GM10248 (cell line): ENCODE measurements at places on chromosomes 16 and 17.
A peak's percentile ranks its signal among the peaks of the same experiment; 100 is the strongest.

DNA sequence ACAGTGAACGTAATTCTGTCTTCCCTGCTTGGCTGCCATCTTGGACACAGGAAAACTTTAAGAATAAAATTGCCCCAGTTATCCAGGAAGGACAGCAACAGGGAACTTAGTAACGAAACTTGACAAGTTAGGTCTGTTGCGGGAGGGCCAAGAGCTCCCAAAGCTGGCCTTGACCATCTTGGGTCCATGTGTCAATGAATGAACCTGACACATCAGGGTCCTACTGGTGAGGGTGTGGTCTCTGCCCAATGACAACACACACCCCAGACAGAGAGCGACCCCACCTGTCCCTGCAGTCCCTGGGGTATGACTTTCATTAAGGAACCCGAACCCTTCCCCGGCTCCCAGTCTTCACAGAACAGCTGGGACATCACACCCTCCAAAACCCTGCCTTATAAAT lies 96.3 kb downstream of the NDE1 start:
- DNase-seq = no peak

DNA sequence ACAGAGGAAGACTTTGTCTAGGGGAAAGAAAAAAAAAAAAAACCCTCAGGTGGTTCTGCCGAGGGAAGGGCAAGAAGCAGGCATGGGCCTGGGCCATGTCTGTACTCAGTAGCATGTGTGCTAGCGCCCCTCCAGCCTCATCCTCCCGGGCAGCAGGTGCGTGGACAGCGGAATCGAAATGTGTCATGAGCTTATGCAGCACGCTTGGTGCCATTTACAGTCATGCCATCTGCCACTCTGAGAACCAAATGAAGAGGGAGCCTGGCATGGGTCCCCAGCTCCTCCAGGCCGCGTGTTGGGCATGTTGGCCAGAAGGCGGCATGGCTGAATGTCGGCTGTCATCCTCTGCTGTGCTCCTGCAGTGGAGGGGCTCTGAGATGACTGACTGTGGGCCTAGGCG lies 31.4 kb downstream of the CRAMP1 start:
- DNase-seq = no peak

DNA sequence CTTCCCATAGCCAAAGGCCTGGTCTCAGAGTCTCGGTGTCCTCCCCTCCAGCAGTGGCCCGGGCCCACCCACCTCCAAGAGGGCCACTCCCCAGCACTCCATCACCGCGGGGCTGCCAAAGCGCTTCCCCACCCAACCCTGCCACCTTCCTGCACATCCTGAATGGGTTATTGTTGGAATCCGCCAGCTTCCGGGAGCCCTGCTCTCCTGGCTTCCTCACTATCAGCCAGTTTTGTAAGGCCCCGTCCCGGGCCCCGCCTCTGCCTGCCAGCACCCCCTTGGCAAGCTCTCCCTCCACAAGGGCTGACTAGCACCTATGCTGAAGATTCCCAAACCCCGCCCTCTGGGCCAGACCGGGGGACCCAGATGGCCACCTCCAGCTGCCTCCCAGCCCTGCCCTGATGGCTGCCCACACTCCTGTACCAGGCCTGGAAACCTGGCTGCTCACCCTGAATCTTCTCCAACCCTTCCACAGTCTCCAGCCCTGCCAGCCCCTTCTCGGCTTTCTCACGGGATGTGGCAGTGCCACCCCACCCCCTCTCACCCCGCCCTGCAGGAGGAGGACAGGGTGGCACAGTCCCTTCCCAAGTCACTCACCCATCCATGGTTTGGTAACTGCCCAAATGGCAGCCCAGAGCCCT lies 14.4 kb downstream of the MYBBP1A start:
- no peak for DNase-seq

GRCh38 chr17:81832608-81833159 lies 407 bp downstream of the MCRIP1 start:
- DNase-seq = peak; percentile 53

DNA sequence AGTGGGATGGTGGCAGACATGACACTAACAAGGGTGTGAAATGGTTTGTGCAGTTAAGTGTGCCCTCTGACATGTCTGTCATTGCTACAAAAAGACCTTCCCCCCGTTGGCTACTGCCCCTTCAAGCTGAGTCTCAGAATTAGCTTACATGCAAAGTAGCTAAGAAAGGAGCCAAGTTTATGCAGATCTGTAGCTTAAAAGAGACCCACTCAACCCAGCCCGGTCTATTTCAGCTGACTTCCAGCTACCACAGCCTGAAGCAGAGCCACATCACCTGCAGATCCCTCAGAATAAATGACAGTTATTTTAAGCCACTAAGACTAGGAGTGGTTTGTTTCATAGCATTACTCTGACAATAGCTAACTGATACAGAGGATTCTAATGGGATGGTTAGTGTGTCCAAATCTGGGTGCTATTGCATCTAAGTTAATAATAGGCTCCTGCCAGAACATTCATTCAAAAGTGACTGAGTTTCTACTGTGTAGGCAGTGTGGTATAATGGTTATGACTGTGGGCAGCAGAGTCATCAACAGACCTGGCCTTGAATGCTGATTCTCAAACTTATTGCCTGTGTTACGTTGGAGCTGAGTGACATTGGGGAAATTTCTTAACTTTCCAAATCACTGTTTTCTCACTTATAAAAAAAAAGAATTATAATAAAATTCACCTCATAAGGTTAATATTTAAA lies 11.7 kb downstream of the C17orf67 start:
- DNase-seq = no peak

- DNase-seq = no peak
Observed at GRCh38 chr17:77528516-77529327, 388.0 kb downstream of the SEC14L1 start.

- DNase-seq = no peak
Observed at GRCh38 chr17:9269350-9270035, 248.2 kb downstream of the NTN1 start.

GRCh38 chr17:35088356-35088880 lies 24.9 kb upstream of the RFFL start:
- no peak for DNase-seq

- no peak for DNase-seq
Observed at GRCh38 chr17:61135782-61136181, 263.9 kb upstream of the TBX2 start.

GRCh38 chr16:6493555-6493954 lies 839.1 kb upstream of the RBFOX1 start:
- DNase-seq = no peak

DNA sequence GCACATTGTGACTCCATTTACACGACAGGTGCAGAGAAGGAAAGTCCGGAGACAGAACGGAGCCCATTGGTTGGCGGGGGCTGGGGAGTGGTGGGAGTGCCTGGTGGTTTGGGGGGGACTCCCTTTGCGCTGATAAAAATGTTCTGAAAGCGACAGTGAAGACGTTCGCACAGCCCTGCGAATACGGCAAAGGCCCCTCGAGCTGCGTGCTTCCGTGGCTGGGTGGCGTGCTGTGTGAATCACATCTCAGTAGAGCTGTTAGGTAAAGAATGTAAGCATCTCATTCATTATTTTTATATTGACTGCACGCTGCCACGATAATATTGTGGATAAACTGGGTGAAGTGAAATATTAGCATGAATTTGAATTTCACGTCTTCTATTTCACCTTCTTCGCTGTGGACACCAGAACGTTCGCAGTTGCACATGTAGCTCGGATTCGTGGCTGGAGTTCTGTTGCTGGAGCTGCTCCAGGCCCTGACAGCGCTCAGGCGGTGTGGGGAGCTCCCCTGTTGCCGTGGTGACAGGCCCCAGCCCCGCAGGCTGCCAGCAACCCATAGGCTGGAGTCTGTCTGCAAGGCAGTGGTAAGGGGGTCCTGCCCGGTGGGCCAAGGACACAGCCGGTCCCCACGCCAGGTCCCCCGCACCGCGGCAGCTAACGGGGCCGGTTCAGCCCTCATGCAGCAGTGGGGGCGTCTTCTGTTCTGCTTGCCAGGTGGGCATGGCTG lies 44.6 kb downstream of the SOX8 start:
- DNase-seq = no peak

GRCh38 chr16:21281698-21282389 lies 3.8 kb upstream of the CRYM start:
- DNase-seq = no peak

DNA sequence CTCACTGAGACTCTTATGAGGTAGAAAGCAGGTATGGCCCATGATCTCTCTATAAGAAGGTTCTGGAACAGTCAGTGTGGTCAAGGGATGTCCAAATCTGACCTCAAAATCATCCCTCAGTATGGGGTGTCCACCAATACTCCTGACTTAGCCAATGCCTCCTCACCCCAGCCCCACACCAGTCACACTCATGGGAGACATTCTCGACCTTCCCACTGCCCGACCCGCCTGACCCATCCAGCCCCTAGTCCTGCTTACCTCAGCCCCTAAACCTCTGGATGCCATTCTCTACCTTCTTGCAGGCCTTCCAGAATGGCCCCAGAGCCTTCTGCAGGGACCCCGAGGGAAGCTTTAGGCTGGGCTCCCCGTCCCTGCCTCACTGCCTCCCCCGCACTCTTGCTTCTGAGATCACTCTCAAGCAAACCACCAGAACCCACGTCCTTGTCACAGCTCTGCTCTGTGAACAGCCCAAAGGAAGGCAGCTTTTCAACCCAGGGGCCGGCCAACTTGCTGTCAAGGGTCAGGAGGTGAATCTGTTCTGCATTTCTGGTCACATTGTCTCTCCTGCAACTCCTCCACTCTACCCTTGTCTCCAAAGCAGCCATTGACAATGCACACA lies 44.9 kb upstream of the RBFOX3 start:
- peak; percentile 20 for DNase-seq

GRCh38 chr17:51672065-51672464 lies 411.7 kb downstream of the UTP18 start:
- DNase-seq = no peak

- DNase-seq = no peak
Observed at GRCh38 chr17:77427391-77427991, 286.7 kb downstream of the SEC14L1 start.

GRCh38 chr16:48978501-48978900 lies 303.1 kb downstream of the CBLN1 start:
- no peak for DNase-seq

DNA sequence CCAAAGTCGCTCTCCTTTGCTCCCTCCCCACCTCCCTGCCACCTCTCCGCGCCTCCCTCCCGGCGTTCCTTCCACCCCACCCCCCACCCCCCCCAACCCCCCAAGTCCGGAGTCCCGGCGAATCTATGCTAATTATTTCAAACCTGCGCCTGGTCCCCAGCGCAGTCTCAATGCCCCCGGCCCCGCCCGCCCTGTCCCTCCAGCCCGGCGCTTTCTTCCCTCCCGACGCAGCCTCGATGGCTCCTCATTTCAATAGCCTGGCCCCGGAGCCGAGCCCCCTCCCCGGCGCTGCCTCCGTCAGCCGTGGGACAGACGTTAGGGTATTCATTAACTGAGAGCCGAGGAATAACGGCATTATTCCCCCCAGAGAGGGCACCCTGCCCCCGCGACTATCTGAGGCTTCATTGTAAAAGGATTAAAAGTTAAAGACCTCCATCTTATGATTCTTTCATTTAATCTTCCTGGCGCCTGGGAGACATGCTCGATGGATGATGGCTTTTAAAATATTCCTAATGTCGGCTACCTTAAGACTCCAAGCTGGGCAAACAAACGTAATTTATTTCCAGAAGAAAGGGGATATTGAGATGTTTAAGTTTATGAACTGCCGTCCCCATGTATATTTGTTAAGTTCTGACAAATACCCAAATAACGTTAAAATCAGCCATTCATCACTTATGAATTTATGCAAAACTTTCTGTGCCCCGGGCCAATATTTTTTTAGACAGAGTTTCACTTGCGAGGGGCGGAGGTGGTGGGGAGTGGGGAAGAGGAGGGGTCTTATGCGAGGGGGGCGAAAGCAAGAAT lies 3.4 kb downstream of the NOG start:
- DNase-seq = no peak

GRCh38 chr17:1347589-1348323 lies 52.3 kb downstream of the YWHAE start:
- DNase-seq = no peak

GRCh38 chr16:72128701-72129100 lies 35.1 kb downstream of the DHX38 start:
- DNase-seq = no peak

- no peak for DNase-seq
Observed at GRCh38 chr16:73426433-73427160, 378.7 kb upstream of the ZFHX3 start.

DNA sequence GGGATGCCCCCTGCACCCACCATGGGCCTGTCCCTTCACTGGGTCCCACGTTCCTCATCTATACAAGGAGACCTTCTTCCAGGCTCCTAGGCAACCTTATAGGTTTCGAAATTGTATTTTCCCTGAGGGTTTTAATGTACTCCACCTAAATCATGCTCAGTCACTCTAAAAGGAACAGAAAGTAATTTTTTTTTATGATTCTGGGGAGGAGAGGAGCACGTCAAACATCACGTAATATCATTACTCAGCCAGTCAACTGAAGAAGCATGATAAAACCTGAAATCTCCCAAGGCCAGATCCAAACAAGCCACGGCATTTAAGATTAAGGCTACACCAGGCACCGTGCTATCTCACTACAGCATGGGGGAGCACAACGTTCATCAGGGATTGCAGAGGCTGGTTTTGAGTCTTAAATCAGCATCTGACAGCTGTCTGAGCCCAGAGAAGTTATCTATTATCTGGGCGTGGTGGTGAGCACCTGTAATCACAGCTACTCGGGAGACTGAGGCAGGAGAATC lies 3.9 kb upstream of the TMEM114 start:
- no peak for DNase-seq

- peak; percentile 71 for DNase-seq
Observed at GRCh38 chr17:74446551-74447500, 14.9 kb downstream of the GPRC5C start.

- DNase-seq = no peak
Observed at GRCh38 chr16:7339700-7340099, 7.1 kb downstream of the RBFOX1 start.

- peak; percentile 42 for DNase-seq
Observed at GRCh38 chr16:2160915-2161551, 5.5 kb downstream of the TRAF7 start.

- peak; percentile 32 for DNase-seq
Observed at GRCh38 chr16:17439580-17439979, 31.2 kb downstream of the XYLT1 start.

DNA sequence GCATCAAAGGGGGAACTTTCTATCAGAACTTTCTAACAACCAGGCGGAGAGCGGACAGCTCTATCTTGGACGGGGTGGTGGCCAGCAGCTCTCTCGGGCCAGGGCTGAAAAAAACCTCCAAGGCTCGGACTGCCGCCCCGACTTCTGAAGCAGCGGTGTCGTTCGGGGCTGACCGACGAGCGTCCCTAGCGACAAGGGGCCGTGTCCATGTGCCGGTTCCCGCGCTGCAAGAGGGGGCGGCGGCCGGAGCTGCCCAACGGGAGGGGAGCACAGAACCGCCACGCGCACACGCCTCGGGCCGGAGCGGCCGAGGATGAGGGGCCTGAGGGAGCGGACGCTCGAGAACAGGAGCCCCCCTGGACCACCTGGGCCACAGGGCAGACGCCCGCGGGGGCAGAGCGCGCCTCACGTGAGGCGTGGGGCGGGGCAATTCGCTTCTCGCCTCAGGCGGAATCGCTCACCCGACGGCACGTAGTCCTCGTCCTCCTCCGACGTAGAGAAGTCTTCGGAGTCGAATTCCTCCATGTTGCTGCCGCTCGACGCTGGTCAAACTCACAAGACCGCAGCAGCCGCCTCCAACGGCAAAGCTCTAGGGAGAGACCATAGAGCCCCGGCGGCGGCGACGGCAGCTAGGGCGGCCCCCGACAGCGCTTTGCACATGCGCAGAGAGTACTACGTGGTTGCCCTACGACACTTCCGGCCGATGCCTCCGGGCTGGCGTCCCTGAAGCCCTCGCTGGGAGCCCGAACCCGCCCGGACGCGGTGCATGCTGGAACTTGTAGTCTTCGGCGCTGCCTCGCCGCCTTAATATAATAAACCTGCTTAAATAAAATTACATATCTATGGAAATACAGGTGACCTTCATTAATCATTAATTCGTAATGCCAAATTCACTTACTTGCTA lies at the start of gene CFDP1:
TSS of gene CFDP1 (minus strand) at position 676 of the 904 bp plus-strand sequence. CDS start at position 525, 151 bp downstream.
- peak; percentile 98 for DNase-seq
